ENCODE measurements at places on chromosomes 11 and 22.

DNA sequence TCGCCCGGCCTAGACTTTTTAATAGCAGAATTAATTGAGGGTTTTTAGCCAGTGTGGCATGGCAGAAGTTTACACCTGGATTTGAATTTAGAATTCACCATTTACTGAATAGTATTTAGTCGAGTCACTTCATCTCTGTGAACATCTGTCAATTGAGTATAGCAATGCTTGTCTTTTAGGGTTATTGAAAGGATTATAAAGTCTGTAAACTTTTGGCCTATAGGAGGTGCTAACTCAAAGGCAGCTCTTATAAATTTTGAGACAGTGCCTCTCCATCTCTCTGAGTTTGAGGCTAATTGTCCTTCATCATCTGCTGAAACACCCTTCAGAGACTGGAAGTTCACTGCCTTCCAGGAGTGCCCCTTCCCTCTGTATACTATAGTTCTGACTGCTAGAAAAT lies 205.0 kb downstream of the NELL1 start:
- DNase-seq = no peak

- DNase-seq = no peak
These were observed 417.2 kb downstream of the OPCML start for GRCh38 chr11:133115099-133115498.

DNA sequence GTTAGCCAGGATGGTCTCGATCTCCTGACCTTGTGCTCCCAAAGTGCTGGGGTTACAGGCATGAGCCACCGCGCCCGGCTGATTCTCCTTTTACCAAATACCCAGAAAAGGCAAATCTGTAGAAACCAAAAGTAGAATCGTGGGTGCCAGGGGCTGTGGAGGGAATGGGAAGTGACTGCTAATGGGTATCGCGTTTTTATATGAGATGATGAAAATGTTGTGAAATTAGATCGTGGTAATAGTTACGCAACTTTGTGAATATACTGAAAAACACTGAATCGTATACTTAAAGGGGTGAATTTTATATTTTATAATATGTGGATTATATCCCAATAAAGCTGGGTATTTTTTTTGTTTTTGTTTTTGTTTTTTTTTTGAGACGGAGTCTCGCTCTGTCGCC lies 48.2 kb upstream of the CREB3L1 start:
- DNase-seq = no peak

DNA sequence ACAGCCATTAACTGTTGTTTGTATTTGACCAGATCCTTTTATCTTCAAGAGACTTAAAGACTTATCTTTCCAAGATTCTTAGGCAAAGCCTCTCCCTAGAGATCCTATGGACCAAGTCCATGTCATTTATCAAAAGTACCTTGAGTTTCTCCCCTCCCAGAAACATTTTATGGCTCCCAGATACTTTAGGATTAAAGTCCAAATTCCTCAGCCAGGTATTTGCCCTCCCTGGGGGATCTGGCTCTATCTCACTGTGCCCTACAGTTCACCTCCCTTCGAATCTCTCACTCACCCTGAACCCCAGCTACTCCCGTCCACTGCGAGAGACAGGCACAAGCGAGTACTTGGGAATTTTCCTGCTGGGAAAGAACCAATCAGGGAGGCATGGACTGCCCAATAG lies 11.9 kb downstream of the MS4A8 start:
- no peak for DNase-seq

- no peak for DNase-seq
These were observed 130.2 kb upstream of the NCAM1 start for GRCh38 chr11:112831041-112831440.

DNA sequence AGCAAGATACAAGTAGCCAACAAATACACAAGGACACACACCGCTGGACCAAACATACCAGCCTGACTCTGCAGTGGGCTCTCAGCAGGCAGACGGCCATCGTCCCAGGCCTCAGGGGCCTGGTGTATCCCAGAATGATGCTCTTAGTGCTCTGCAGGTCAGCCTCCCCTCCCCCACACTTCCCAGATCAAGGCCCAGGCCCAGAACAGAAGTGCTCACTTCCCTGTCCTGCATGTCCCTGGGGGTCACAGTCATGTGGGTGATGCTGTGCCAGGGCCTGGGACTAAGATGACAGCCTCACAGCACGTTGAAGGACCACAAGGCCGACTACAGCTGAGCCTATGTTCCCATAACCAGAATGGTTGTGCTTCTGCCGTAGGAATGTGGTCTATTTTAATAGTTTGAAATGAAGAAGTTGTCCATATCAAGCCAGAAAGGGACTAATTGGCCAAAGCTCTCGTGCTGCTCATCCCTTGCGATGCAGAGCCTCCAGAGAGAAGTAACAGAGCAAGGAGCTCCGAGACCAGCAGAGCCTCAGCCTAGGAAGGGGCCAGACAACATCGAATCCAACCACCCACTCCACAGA lies 48.6 kb downstream of the GAB4 start:
- DNase-seq = peak; percentile 43

GRCh38 chr11:119222308-119222707 lies 16.2 kb downstream of the CBL start:
- no peak for DNase-seq

DNA sequence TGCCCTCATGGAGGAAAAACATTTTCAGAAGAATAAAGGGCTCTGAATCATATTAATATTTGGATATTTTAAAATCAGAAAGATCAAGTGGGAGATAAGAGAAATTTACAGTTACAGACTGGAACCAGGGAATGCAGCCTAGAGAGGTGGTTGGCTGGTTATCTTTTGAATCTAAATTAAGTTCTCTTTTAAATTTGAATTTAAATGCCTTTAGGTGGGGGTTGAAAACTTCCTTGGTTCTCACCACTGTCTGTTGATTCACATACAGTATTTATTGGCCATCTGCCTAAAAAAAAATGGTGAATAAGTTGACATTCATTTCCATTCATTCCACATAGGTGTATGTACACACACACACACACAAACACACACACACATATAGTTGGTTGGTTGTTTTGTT lies 35.7 kb upstream of the PTPRJ start:
- no peak for DNase-seq

DNA sequence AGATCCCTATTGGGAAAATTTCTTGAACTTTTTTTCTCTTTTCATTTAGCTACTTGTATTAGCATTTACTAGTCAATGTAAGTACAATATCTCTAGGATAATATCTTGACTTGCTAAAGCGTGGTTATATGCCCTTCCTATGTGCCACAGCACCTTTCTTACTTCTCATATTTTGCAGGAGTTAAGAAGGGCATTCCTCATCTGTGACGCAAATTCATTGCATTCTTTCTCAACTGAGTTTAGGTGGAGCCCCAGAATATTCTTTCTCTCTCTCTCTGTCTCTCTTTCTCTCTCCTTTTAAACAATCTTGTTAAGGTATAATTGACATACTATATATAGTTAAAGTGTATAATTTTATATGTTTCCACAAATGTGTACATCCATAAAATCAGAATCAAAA lies 266.1 kb downstream of the RAB38 start:
- no peak for DNase-seq

GRCh38 chr22:19902245-19902715 lies 39.3 kb upstream of the COMT start:
- no peak for DNase-seq

All from chondrocyte (in vitro differentiated cells).